Central memory CD8-positive, alpha-beta T cell (primary cell): ENCODE measurements at places on chromosomes 7 and 10.

- no peak for DNase-seq
These were observed 100.2 kb downstream of the COL13A1 start for GRCh38 chr10:69901628-69902505.

- no peak for DNase-seq
These were observed 135.1 kb downstream of the NRBF2 start for GRCh38 chr10:63268149-63268797.

DNA sequence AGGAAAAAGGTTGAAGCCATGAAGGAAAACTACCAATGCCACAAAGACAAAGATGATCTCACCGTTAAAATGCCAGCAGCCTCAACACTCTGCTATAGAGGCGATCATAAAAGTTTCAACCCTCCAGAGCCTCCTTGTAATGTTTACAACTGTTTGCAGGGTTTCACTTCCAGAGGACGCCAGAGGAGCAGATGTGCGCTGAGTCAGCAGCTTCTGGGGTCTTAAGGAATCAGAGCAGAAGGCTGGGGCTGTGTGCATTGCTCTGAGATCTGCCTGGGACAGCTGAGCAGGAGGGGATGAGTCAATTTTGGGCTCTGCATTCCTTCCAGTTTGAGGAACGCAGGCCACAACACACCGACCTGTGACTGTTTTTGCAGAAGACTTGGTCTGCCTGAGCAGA, 98.3 kb downstream of the TMEM130 start:
- no peak for DNase-seq

DNA sequence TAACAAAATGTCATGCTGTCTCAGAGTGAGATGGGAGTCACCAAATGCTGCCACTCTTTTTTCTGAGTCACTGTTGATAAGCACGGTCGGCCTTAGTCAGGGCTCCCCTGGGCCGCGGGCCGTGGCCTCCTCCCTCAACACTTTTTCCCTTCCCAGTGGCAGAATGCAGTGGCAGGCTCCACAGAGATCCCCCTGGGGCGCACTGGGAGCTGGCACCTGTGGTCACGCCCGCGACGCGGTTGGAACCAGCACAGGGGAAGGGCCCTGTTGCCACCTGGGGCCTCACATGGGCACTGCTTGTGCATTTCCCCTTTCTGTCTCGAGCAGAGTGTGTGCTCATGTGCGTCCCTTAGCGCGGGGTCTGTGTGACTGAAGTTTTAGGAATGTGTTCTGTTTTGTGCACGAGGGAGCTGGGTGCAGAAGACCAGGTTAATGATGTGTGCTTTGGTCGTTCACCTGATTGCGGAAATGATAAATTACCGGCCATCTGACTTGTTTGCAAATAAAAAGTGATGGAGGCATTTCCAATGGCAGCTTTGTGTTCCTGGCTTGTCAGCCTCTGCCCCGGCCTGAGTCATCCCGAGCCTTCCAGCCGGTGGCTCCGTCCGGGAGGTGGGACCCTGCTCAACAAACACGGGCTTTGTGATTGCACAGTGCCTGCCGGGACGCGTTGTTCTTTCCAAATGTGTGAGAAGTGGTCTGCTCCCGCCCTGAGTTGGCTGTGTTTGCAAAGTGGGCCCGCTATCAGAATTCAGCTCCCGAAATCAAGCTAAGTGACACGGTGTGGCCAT, 100.7 kb downstream of the NKX6-2 start:
- no peak for DNase-seq

DNA sequence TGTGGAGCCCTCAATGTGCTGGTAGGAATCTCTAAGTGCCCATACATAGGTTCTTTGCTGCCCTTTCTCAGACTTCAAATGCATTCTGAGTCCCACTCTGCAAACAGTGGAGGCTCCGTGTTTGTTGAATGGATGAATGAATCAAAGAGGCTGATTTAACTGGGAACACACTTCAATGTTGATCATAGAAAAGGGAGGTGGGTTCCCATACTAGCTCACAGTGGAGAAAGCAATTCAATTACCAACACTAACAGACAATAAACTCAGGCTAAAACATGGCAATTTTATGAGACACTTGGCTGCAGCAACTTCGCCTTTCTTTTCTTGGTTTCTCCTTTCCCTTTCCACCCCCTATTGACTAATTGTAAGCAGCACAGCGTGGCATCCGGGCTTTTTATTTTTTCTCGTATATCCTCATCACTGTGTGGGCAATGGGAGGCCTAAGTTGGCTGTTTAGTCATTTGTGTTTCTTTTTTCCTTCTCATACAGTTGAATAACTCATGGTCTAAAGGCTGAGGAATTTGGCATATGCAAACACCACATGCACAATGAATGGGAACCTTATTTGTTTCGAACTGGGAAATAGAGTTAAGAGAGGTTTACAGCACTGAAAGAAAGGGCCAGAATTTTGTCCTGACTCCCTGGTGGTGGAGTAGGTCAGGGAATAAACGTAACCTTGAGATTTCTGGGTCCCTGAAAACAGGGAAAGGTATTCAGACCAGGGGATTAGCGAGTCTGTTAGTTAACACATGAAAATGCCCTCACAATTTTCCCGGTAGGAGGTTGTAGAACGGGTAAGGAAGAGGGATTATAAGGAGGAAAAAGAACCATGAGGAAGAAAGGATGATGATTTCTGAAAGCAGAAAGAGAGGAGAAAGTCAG, 858.5 kb downstream of the KCNMA1 start:
- no peak for DNase-seq

GRCh38 chr10:121936295-121936694, 8.5 kb upstream of the ATE1 start:
- DNase-seq: no peak

DNA sequence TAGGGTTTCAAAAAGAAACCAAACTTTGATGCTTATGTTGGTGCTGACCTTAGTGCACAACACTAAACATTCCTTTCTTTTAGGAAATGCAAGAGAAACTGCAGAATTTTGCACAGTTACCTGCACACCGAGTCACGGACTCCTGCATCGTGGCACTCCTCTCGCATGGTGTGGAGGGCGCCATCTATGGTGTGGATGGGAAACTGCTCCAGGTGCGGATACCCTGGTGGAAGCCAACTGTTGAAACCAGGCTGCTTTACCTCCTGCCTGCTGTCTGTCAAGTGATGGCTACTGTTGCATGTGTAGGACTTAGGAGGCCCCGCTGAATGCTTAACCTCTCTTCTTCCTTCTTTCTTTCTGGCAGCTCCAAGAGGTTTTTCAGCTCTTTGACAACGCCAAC, 11.7 kb downstream of the CASP2 start:
- DNase-seq: peak; percentile 43

DNA sequence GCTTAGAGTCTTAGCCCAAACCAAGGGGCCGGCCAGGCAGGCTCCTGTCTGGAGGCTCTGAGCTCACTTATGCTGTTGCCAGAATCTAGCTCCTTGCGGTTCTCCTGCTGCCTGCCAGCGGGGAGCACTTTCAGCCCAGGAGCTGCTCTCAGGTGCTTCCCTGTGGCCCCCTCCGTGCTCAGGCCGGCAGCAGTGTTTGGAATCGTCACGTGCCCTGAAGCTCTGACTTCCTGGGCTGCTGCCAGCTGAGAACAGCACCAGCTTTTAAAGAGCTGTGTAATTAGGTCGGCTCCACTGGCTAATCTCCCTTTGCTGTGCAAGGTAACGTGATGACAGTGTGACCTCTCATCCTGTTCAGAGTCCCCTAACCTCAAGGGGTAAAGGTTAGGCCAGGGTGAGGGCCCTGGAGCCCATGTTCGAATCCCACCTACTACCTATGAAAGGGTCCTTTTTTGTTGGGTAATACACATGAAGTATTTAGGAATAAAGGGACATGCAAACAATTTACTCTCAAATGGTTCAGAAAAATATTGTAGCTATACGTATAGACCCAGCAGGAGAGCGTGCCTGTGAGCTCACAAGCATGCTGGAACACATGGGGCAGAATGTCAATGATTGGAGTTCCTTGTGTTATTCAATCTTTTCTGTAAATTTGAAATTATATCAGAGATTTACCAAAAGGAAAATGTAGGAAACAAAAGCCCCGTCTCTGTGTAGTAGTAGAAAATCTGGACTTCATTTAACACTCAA, 16.6 kb downstream of the ZNF862 start:
- no peak for DNase-seq

GRCh38 chr7:93258661-93259060, 26.5 kb downstream of the VPS50 start:
- DNase-seq: no peak
